ENCODE measurements at places on chromosomes 2 and 18.

- DNase-seq: no peak
Measured at GRCh38 chr2:82224301-82224940, 1919.9 kb upstream of the LRRTM1 start.

DNA sequence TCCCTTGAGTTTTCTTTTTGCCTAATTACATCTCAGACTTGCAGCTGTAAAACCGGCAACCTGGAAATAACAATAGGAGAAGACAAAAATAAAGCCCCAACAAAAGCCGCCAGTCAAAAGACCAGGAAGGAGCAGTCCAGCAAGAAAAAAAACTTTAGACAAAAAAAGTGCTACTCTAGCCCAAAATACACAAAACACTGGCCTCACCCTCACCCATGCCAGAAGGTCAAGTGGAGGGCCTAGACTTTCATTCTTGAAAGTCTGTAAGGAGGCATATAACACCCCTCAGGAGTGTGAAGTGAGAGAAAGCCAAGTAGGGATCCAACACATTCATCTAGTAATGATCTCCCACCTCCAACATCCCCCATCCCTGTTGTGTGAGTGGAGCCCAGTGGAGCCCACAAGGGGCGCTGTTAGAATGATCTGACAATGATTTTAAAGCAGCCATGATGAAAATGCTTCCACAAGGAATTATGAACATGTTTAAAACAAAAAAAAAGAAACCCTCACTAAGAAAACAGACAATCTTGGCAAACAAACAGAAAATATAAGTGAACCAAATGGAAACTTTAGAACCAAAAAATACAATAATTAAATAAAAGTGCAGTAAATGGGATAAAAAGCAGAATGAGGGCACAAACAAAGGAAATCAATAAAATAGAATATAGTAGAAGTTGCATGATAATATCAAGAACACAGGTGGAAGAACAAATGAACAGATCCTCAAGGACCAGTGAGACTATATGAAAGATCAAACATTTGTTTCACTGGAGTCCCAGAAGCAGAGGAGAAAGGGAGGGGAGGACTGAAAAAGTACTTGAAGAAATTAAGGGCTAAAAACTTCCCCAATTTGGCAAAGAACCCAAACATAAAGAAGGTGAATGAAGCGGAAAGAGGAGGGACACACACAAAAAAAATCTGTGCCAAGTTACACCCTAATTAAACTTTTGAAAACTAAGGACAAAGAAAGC lies 23.9 kb downstream of the SESTD1 start:
- no peak for DNase-seq

- no peak for DNase-seq
Measured at GRCh38 chr2:224223851-224224555, 177.9 kb downstream of the FAM124B start.

- DNase-seq: no peak
Measured at GRCh38 chr2:9538000-9538507, 17.6 kb downstream of the ADAM17 start.

- DNase-seq: no peak
Measured at GRCh38 chr18:26646901-26647300, 98.5 kb upstream of the KCTD1 start.

DNA sequence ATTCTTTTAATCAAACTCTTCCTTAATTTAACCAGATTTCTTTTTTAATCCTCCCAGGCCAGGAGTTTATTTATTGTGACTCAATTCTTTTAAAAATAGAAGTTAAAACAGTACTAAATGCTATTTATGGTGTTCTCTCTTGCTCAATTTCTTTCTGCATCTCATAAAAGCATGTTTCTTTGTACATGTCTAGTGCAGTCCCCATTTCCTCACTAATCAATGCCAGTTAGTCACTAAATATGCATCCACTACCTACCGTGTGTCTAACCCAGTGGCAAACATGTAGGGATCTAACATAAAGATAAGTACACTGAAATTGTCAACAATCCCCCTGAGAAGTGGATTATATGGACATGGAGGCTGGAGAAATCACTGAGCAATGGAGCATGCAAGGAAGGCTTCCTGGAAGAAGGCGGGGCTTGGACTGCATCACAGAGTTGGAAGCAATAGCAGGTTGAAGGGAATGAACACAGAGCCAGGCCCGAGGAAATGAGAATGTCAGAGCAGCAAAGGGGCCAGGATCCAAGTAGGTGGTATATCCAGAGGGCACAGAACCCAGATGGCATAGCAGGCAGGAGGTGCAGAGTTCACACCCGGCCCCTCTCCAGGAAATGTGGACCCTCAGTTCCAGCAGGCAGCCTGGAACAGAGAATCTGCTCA lies 105.3 kb upstream of the FOSL2 start:
- DNase-seq: no peak

- DNase-seq: no peak
Measured at GRCh38 chr18:8814206-8814605, 108.8 kb downstream of the MTCL1 start.

DNA sequence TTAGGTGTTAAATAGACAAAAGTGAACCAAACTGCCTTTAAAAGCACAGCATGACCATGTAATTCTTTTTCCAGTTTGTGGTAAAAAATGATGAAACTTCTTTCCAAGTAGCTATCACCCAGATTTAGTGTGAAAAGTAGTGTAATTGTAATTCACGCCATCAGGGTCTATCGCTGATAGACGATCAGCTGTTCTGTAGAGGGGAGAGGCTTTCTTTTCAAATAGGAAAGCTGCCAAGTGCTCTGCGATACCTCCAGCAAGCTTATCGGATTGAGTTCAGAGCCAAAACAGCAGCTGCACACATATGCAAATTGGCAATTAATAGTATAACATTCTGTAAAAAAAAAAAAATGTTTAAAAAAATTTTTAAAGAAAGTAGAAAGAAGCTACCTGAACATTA lies 61.9 kb upstream of the PSMD14 start:
- DNase-seq: no peak

- DNase-seq: no peak
Measured at GRCh38 chr2:30218338-30218713, 13.0 kb upstream of the LBH start.

GRCh38 chr18:64148988-64149387 lies at the start of gene LINC00305:
Gene LINC00305 (minus strand): TSS chr18:64149088.
- DNase-seq: no peak

GRCh38 chr2:150610670-150611279 lies 123.3 kb upstream of the RND3 start:
- no peak for DNase-seq

GRCh38 chr2:237972211-237972610 lies 5.4 kb downstream of the UBE2F start:
- DNase-seq: no peak

GRCh38 chr2:118577202-118577601 lies 270.2 kb downstream of the EN1 start:
- no peak for DNase-seq

- no peak for DNase-seq
Measured at GRCh38 chr18:36460854-36461253, 163.3 kb downstream of the FHOD3 start.

GRCh38 chr2:98883780-98884211 lies 52.2 kb downstream of the CRACDL start:
- no peak for DNase-seq

DNA sequence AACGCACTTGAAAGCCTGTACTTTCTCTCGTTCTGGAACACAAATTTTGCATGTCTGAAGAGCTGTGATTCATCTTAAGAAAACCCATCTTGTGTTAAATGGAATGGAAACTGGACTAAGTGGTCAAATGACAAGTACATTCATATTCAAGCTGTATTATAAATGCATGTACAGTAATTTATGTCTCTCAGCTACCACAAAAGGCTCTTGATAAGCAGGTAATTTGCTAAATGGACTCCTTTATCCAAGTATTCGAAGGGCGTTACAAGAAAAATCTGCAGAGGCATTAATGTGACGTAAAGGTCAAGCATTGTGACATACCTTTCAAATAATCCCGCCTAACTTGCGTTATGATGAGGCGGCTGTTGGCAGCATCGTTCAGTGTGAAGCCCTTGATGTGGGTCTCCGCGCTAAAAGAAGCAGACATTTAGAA lies 66.6 kb downstream of the ABCG8 start:
- DNase-seq: no peak

GRCh38 chr2:158810731-158811460 lies 15.8 kb downstream of the DAPL1 start:
- no peak for DNase-seq

DNA sequence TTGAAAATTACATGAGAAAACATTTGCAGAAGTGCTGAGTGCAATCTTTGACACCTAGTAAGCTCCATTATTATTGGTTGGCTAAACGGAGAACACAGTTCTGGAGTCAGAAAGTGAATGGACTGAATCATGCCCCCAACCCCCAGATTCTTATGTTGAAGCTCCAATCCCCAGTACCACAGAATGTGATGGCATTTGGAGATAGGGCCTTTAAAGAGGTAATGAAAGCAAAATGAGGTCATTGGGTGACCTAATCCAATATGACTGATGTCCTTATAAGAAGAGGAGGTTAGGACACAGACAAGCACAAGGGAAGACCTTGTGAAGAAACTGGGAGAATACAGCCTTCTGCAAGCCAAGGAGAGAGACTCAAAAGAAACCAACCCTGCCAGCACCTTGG lies 200.9 kb upstream of the EPAS1 start:
- no peak for DNase-seq

DNA sequence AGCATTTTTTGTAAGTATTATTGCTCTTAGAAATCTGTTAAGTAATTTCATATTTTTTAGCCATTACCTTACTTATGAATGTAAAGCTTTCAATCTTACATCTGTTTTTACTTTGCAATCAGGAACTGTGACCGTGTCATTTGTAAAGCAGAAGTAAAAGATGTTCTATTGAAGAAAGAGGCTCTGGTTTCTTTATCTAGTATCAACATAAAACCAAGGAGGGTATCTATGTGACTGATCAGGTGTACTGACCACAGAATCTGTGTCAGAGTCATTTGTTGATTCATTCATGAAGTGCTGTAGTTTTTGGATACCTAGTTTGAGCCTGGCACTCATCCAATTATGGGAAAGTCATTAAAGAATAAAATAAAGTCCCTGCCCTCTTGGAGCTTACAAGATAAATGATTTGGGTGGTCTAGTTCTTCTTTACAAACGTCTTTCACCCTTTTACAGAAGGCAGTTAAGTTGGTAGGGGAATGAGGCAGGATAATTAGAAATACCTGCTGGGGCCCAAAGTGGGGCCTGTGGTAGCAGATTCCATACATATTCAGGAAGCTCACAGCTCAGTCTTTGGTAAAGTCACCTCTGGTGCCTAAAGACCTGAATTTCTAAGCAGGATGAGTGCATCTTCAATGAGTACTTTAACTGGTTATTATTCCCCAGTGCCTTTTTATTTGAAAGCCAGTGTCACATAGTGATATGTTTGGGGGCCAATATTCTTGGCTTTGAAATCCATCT lies 260.6 kb upstream of the NT5C1B start:
- DNase-seq: no peak

DNA sequence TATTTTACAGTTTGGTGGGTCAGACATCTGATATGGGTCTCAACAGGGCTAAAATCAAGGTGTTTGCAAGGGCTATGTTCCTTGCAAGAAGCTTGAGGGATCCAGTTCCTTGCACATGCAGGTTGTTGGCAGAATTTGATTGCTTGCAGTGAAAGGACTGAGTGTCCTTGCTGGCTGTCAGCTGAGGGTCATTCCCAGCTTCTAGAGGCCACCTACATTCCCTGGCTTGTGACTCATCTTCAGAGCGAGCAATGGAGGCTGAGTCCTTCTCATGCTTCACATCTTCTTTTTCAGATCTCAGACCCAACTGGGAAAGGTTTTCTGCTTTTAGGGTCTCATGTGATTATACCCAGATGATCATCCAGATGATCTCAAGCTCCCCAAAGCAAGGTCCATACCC lies 12.4 kb downstream of the MEX3C start:
- DNase-seq: no peak

GRCh38 chr2:127525691-127526131 lies 578 bp downstream of the IWS1 start:
- no peak for DNase-seq

- no peak for DNase-seq
Measured at GRCh38 chr18:13808294-13809042, 15.5 kb upstream of the MC5R start.

GRCh38 chr2:202040079-202040844 lies 6.6 kb downstream of the FZD7 start:
- no peak for DNase-seq

GRCh38 chr2:19686439-19686838 lies 215.3 kb downstream of the TTC32 start:
- no peak for DNase-seq

- DNase-seq: no peak
Measured at GRCh38 chr2:197993363-197993762, 189.0 kb downstream of the PLCL1 start.

DNA sequence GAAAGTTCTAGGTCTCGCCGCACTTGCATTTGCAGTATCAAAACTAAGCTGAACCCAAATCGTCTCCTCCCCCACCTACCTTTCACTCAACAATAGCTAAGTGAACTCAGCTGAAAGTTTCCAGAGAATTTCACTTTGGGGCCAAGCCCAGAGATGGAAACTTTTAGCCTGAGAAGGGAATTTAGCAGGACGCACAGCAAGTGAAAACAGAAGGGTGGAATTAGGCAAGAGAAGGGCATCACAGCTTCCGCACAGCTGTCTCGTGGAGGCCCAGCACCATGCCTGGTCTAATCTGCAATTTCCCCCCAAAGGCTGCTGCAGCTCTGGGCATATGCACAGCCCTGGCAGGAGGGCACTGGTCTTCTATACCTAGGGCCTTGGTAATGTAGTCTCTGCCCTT lies 262.0 kb downstream of the TNS1 start:
- DNase-seq: no peak

- no peak for DNase-seq
Measured at GRCh38 chr2:190637903-190638618, 10.8 kb upstream of the NAB1 start.

GRCh38 chr2:17680119-17680518 lies 73.5 kb downstream of the SMC6 start:
- DNase-seq: no peak

GRCh38 chr2:38450509-38450908 lies 73.4 kb upstream of the ATL2 start:
- no peak for DNase-seq

- no peak for DNase-seq
Measured at GRCh38 chr2:66582104-66582986, 147.4 kb downstream of the MEIS1 start.

DNA sequence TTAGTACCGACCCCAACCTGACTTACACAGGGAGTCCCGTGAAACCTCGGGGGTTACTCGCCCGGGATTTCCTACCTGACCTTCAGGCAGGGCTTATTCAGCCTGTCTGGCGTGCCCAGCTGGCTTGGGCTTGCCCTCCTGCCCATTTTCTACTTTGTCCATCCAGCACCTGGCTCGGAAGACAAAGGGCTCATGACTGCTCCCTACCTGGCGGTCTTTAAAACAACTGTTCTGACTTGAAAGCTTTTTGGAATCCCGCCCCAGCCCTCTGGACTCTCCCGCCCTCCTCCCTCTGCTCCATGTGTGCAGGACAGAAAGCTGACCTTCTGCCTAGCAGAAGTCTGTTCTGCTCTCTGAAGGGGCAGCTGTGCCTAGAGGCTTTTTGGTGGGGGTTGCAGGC lies 43.1 kb downstream of the ACKR3 start:
- DNase-seq: no peak

GRCh38 chr2:23602116-23602515 lies 217.1 kb downstream of the KLHL29 start:
- no peak for DNase-seq

Data from stimulated activated CD4-positive, alpha-beta T cell treated with anti-CD3 and anti-CD28 coated beads, TNF-alpha, amount 100 ng/mL, for 48 hours (primary cell).